ENCODE measurements at places on chromosomes 2 and 18.

- DNase-seq = peak; percentile 38
These were observed 24.9 kb upstream of the RHOB start for GRCh38 chr2:20421988-20422370.

DNA sequence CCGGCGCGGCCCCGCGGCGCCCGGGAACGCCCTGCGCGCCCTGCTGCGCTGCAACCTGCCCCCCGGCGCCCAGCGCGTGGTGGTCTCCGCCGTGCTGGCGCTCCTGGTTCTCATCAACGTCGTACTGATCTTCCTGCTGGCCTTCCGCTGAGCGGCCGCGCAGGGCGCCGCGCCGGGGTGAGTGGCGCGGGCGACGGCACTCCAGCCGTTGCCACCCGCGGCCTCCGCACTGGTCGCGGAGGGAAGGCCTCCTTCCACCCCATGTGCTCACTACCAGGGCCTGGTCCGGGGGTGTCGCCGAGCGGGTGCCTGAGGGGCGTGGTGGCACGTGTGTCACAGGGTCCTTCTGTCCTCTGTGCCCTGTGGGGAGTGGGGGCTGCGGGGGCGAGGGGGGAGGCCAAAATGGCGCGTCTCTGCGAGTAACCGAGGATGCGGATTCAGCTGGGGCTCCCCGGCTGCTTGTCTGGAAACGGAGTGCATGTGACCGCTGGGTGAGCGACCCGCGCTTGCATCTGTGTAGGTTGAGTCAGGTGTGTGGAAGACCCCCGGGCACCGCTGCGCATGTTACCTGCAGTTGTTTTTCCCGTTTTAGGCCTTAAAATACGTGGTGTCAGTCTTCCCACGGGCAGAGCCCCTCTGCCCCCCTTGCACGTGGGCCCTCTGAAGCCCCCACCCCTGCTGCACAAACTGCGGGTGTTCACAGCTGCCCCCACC is 58.0 kb downstream of the FAM168B start:
- DNase-seq = no peak

- DNase-seq = no peak
These were observed 284.7 kb upstream of the VWC2L start for GRCh38 chr2:214126135-214126534.

GRCh38 chr2:14428056-14428455 is 204.5 kb upstream of the LRATD1 start:
- peak; percentile 10 for DNase-seq

- no peak for DNase-seq
These were observed 22.1 kb downstream of the MROH2A start for GRCh38 chr2:233800208-233800607.

DNA sequence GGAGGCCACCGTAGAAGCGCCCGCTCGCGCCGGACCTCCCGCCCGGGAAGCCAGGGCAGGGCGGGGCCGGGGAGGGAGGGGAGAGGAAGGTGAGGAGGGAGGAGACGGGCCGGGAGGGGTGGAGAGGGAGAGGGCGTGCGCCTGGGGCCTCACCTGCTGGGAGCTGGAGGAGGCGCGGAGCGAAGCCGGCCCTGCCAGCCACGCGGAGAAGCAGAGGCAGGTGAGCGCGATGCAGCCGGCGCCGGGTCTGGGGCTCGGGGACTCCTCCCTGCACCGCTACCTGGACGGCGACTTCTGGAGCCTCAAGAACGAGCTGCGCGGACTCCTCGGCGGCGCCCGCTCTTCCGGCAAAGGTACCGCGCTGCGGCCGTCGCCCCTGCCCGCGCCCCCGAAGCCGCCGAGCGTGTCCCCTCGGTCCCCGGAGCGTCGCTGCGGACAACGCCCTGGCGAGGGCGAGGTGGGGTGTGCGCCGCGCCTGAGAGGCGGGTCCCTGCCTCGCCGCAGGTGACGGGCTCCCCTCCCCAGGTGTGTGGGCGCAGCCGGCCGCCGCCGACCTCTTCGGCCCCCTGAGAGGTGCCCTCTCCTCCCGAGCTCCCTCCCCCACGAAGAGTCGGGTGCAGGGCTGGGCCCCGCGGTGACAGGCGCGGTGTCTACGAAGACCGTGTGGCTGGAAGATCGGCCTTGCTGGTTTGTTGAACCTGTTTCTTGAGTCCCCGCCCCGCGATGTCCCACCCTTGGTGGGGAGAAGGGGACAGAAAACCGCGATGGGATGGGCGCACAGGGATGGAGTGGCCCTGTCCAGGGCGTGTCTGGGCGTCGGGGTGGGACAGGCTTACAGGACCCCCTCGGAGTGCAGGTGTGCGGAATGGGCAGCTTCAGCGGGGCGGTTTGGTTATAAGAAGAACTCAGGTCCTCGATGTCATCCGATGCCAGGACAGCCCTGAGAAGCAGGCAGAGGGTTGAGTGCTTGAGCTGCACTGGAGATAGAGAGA is at the start of gene ACOXL:
Gene ACOXL (plus strand): TSS at position 152 of the 992 bp plus-strand sequence. CDS start 35,817 bp downstream, outside the sequence.
- no peak for DNase-seq

GRCh38 chr2:71619230-71619741 is 165.9 kb downstream of the DYSF start:
- no peak for DNase-seq

DNA sequence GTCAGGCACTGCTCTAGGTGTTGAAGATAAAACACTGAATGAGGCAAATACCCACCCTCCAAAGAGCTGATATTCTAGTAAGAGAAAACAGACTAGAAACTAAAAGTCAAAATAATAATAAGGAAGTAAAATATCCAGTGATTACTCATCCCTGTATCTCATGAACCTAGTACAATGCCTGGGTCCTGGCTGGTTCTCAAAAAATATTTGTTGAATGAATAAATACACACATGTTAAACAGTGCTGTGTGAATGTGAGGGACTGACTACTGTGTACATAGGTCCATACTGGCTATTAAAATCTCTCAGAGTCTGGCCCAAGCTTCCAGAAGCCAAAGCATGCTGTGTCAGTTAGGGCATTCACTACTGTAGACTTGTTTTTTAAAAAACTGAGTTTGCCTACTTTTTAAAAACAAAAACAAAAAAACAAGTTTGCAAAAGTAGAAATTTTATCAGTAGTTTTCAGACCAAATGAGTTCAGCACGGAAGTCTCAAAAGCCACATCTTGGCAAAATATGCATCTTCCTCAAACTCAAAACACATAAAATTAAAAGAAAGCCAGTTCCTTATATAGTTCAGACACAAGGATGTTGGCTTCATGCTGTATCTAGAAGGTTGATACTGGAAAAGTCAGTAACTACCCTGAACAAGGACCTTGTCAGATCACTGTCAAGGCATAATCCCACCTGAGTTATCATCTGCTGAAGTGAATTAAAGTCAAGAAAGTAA is 136.2 kb downstream of the THADA start:
- DNase-seq = no peak

DNA sequence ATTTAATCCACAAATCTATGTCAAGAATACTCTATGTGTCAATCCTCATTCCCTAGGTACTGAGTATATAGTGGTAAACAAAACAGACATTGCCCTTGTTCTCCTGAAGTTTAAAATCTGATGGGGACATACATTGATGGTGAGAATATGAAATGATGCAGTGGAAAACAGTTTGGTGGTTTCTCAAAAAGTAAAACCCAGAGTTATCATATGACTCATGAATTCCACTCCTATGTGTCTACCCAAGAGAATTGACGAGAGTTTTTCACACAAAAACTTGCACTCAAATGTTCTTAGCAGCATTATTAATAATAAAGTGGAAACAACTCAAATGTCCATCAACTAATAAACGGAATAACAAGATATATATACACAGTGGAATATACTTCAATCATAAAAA is 586.7 kb downstream of the CCDC85A start:
- peak; percentile 37 for DNase-seq

GRCh38 chr2:130354139-130354428 is 1.8 kb upstream of the PTPN18 start:
- DNase-seq = no peak

DNA sequence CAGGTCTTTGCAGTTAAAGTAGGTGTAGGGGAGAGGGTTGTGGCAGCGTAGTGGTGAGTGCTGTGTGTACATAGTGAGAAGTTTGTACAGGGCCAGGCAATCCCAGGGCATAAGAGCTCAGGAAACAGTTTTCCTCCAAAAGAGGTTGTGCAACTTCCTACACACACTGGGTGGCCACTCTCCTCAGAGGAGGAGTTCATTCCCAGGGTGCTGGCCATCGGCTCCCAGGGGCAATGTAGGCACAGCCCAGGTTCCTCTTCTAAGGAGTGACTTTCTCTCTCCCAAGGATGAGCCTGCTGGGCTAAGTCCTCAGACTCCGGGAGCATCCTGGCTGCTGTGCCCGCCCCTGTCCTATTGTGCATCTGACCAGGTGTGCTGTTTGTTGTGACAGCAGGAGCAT is 3.0 kb downstream of the ACOXL start:
- no peak for DNase-seq

GRCh38 chr2:120150040-120150482 is 73.1 kb downstream of the TMEM185B start:
- DNase-seq = no peak

DNA sequence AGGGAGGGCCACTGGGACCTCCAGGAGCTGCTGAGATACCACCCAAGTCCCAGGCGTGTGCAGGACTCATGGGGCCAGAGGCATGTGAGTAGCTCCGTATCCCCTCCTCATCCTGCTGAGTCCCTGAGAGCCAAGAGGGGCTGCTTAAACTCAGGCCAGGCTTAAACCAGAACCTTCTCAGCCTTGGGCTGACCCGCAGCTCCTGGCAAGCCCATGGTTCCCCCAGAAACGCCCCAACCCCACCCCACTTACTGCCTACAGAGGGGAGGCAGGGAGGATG is 2.5 kb upstream of the NMUR1 start:
- DNase-seq = no peak

GRCh38 chr2:17517481-17518211 is 594 bp downstream of the RAD51AP2 start:
- DNase-seq = no peak

DNA sequence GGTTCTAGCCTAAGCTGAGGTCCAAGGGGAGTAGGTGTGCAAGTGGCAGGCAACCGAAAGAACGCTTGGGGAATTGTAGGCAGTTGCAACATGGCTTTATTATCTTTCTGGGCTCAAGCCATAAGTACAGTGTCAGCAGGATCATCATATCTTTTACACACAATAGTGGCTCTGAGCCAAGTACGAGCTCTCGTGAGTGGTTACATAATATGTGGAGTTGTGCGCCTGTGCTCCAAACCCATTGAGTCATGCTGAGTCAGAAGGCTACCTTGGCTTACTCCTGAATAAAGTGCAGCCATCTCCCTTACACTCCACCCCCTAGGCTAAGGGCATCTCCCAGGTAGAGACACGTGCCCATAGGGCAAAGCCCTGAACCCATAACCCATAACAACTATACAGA is 233.9 kb downstream of the SATB2 start:
- DNase-seq = no peak

- DNase-seq = no peak
These were observed 15.5 kb upstream of the NEURL3 start for GRCh38 chr2:96520697-96521096.

DNA sequence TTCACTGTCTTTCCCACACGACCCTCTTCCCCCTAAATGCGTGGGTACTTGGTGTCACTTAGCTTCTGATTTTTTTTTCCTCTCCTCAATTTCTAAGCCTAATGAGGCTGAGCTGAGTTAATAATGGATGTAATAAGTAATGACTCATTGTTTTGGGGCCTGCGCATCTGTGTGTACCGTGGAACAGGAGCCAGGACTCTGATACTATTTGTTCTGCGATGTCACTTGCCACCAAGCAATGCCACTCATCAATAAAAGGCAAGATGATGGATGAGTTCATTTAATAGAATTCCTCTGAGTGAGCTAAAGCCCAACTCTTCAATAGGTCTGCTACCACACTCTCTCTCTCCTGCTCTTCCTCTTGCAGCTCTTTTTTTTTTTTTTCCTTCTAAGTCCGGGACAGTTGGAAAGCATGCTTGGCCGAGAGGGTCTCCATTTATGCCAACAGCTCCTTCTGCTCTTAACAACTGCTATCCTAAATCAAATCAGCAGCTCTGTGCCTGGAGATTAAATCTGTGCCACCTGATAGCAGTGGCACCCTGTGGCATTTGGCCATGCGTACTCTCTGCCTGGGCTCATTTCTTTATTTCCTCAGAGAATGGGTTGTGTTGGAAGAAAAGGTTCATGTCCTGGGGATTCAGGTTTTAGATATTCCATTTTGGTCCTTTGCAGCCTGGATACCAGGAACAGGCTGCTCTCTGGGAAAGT is 1284.2 kb upstream of the PIK3C3 start:
- no peak for DNase-seq

GRCh38 chr18:70195014-70195614 is 10.4 kb downstream of the RTTN start:
- DNase-seq = no peak

Measured in AG04449 (cell line).